ENCODE measurements at places on chromosomes 7 and 10.

- no peak for DNase-seq
These were observed 14.8 kb downstream of the TRPV6 start for GRCh38 chr7:142870566-142871259.

- no peak for DNase-seq
These were observed 191.7 kb downstream of the ARL4A start for GRCh38 chr7:12879139-12879538.

DNA sequence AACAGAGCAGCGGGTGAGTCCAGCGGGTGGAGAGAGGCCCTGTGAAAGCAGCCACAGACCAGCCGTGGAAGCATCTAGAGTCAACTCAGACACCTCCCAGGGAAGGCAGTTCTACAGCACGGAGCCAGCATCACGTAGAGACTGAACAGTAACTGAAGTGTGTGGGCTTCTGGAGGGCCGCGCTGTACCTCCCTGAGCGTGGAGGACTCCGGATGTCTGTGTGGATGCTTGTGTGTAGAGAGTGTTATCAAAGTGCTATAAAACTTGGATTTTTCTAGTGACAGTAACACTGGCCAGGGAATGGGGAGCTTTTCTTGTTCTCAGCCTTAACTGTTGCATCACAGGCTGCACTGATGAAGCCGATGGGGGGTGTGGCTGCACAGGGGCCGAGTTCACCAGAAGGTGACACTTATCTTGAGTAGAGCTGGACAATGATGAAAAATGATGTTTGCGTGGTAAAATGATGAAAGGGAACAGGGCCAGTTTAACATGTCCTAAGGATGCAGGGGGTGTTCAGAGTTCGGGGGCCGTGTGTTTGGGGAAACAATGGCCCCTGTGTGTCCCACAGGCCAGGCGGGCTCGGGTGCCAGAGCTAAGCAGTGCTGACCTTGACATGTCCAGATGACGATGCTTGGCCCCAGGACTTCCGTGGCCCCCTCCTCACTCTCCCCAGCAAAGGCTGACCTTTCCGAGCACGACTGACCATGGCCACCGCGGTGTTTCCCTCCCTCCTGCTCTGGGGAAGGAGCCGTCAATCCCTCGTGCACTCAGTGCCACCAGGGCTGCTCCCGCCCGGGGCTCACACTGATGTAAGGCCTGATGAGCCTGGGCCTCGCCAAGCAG, 21.9 kb downstream of the MNX1 start:
- DNase-seq, result no peak

DNA sequence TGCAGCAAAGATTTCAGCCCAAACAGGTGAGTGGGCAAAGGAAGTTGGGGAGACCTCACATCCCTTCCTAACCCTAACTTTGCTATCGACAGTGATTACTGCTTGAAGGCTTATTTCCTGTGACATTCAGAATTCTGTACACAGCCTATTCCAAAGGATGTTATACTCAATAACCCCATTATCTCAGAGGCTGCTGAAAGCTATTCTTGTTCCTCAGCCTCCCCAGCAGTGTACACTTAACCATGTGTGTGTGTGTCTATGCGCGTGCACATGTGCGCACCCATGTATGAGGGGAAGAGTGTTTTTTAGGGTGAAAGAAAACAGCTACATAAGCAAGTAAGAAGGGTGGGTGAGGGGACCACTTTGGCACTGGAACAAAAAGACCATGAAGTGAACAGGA, 90.4 kb upstream of the KCNIP2 start:
- no peak for DNase-seq

GRCh38 chr10:97571622-97572021, 957 bp upstream of the ANKRD2 start:
- DNase-seq, result no peak

DNA sequence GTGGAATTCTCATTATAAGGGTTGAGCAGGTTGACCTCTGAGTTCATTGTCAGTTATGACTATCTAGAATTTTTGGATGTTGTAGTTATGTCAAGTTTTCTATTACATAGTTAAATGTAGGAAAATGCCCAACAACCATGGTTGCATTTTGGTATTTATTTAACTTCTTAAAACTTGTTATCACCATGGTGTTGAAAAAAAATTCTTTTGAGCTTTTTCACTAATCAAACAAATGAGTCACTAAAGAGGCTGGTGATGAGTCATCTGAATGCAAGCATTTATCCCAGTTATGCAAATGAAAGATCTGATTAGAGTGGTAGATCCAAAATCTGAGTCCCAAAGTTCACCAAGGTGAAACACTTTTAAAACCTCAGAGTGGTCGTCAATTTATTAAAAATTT, 624.7 kb upstream of the IGFBP3 start:
- no peak for DNase-seq

DNA sequence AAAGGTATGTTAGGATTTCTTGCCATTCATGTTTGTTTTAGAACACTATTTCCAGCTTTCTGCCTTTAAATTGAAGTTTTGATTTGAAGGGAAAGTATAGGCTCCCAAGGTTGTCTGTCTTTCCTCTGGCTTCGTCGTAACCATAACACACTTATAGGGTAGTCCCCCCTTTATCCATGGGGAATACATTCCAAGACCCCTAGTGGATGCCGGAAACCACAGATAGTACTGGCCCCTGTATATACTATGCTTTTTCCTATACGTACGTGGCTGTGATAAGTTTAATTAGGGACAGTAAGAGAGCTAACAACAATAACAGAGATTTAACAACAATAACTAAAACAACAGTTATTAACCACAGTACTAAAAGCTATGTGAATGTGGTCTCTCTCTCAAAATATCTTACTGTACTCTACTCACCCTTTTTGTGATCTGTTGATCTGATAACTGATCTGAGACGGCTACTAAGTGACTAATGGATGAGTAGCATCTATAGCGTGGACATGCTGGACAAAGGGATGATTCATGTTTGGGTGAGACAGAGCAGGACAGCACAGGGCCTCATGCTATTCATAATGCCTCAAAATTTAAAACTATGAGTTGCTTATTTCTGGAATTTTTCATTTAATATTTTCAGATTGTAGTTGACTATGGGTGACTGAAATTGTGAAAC, 273.1 kb downstream of the AUTS2 start:
- no peak for DNase-seq

DNA sequence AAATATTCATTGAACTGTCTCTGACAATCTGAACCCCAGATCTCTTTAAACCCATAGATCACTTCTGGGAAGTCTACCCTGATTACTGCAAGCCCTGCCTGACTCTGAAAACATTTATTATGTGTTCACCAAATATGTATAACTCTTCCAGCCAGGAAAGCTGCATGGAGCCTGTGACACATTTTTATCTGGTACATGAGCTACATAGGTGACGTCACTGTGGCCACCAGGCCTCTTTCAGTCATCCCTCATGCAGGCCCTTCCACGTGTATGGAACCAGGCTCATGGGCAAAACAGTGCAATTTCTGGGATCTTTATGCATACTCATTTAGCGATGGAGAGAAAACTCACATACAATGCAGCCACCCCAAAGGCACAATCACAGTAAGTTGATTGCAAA, 133.9 kb upstream of the NUPR2 start:
- DNase-seq, result no peak

- DNase-seq, result no peak
These were observed 104.6 kb downstream of the HIPK2 start for GRCh38 chr7:139673230-139673629.

DNA sequence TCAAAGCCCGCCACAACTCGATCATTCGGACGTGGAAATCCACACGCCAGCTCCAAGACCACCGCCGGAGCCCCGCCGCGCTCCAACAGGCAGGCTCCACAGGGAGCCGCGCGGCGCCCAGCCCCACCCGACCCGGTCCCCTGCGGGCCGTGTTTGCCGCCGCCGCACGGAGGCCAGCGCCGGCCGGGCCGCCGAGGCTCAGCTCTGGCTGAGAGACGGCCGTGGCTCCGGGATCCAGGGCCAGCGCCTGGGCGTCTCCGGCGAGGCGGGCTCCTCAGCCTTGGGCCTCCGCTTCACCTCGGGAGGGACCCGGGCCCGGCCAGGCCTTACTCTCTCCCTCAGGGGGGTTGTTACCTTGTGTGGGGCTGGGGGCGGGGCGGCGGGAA, 333 bp downstream of the SMNDC1 start:
- no peak for DNase-seq
